ENCODE measurements at places on chromosomes 2 and 18. TPM values are rescaled to one million over a fixed set of nuclear protein-coding genes. Genes with fewer than 3 reads are reported as not detected.

DAPL1 gene
- not detected for total RNA-seq

IL18RAP gene
- total RNA-seq, result 0.79 TPM

CCDC141 gene
- total RNA-seq, result 18.0 TPM

TIGD1 gene
- 4.9 TPM for total RNA-seq

SYT4 gene
- 6.2 TPM for total RNA-seq

NMUR1 gene
- total RNA-seq, result 0.26 TPM

HOXD12 gene
- 2.2 TPM for total RNA-seq

NT5DC4 gene
- not detected for total RNA-seq

ZSWIM2 gene
- 0.21 TPM for total RNA-seq

ZNF385B gene
- total RNA-seq, result 2.5 TPM

CMPK2 gene
- 8.9 TPM for total RNA-seq

SCYGR4 gene
- not detected for total RNA-seq

C18orf54 gene
- 17.3 TPM for total RNA-seq

IRS1 gene
- 28.5 TPM for total RNA-seq

INO80C gene
- total RNA-seq, result 11.5 TPM

PLB1 gene
- 5.0 TPM for total RNA-seq

ITGA4 gene
- total RNA-seq, result 49.2 TPM

SLC16A14 gene
- 13.7 TPM for total RNA-seq

Measured in urinary bladder (tissue), 4 donors.